ENCODE measurements at places on chromosomes 16 and 17.

GRCh38 chr17:41583137-41584127 lies 3.3 kb downstream of the KRT14 start:
- no peak for DNase-seq

- DNase-seq = no peak
Measured at GRCh38 chr17:9557857-9558256, 17.8 kb downstream of the STX8 start.

GRCh38 chr16:81539009-81539758 lies 94.6 kb downstream of the CMIP start:
- no peak for DNase-seq

DNA sequence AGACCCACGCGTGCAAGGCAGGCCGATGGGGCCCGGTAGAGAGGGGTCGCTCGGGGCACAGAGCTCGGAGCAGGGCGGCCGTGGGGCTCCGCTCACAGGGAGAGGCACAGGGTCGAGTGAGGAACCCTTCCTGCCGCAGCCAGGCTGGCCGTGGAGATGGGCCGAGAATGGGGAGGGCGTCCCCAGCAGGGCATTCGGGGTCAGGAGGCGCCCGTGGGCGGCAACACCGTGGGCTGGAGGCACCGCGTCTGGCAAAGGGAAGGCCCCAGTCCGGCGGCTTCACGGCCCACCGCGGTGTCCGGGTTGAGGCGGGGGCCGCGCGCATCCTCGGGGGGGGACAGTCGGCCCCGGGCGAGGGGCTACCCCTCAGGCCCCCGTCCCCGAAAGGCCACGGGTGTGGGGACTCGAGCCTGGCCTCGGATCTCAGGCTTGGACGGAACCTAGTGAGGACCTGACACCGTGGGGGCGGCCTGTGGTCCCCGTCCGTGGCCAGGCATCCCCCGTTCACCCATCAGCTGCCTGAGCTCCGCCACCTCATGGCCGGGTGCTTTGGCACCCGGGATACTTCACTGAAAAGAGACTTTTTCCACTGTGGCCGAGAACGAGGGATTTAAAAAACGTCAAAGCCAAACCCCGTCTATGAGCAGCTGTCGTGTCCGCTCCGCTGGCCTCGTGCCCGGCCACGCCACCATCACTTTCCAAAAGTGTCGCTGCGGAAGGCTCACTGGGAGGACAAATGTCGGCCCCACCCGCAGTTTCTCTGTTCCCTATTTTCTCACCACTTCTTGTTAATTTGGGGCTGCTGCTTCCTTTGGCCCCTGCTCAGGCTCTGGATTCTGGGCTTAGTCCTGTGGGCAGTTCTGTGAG lies 73.6 kb downstream of the METRNL start:
- DNase-seq = no peak

DNA sequence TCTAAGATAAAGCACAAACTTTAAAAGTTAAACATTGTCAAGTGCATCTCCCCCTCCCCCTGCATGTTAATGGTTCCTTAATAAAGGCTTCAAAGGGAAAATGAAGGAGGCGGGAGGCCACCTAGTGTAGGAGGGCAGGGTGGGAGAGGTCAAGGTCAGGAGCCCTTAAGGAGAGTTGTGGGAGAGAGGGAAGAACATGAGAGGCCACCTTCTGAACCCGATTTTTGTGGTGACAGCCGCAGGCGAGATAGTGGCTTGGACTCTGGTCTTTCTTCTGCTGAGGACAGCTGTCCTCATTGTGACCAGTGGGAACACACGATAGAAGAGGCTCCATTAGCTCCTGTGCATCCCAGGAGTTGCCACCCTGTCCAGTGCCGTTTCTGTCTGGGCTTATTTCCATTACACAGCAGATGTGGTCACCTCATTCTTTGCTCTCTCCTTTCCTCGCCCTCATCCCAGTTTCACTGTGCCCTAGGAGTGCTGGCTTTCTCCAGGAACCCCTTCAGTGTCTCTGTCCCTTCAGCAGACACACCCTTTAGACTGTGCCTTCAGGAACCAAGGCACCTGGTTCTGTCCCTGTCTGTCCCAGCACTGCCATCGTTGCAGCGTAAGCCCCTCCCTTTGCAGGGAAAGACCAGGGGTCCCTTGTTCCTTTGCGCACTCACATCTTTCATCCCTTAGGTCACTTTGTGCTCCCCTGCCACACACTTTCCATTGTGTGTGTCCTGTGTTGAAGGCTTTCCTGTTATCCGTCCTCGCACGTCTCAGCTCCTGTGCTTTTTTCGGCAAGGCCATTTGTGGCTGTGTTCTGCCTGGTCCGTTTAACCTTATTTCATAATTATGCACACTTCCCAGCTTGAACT lies 7.5 kb downstream of the SEC14L1 start:
- DNase-seq = no peak

DNA sequence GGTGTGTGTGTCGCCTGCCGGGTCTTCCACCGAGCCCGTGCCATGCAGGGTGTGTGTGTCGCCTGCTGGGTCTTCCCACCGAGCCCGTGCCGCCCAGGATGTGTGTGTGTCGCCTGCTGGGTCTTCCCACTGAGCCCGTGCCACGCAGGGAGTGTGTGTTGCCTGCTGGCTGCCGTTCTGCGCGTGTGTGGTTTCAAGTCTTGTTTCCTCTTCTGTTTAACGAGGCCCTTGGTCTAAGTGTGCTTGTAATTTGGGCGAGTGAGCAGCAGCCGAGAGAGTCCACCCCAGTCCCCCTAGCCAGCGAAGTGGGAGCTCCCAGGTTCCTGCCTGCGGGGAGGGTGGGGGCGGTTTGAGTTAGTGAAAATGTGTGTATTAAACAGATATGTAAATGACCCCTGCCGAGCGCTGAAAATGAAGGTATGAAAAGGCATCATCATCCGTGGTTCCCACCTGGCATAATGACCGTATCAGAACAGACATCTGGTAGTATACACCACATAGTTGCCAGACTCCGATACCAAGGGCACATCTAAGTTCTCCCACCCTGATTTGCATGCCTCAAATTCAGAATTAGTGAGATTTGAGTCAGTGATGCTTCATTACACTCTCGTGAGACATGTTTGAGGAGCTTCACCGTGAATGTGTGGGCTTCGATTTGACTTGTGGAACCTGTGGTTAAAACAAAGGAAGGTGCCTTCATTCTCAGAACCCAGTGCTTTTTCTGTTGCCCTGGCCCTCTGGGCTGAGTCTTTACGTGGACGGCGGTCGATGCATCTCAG lies 114.5 kb upstream of the CHMP6 start:
- no peak for DNase-seq

- DNase-seq = no peak
Measured at GRCh38 chr16:77234611-77235010, 35.4 kb downstream of the SYCE1L start.

DNA sequence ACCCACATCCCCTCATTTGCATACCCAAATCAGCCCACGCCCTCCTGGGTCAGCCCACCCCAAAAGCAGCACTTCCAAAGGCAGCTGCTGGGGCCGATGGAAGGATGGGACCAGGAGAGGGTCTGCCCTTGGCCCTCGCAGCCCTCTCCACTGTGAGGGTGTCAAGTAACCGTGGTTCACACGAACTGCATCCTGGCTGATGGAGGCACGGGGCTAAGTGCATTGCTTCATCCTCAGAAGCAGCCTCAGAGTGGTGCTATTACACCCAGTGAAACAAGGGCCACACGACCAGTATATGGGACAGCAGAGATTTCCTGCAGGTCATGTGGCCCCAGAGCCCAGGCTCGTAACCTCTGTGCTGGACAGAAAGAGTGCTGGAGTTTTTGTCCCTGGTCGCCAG lies 13.2 kb upstream of the ATP2A3 start:
- no peak for DNase-seq

GRCh38 chr17:58388302-58389190 lies 28.8 kb downstream of the RNF43 start:
- no peak for DNase-seq
